ENCODE measurements at places on chromosomes 1 and 21.

DNA sequence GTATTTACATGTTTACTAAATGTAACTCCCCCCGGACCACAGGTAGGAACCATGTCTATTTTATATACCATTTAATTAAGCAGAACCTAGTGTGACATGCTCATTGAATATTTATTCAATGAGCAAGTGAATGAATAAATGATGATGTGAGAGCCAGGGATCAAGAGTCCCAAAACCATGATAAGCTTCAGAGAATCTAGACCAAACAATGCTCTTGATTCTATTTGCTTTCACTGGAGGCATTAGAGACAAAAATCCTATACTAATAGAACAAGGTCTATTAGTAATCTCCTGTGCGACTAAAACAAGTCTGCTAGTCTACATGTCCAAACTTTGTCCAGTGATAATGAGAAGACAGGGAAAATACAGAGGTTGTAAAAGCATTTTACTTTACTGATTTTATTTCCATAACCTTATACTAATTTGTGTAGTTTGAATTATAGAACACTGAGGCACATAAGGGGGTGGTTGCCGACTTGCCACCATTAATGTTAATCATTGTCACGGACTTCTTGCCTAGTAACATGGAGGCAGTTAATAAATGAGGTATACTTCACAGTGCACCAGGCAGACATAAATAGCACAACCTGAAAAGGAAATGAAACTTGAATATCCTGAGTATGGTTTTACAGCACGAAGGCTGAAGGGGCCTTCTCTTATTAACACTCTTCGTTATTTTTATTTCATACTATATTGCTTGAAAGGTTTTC is 69.8 kb downstream of the TBX15 start:
- DNase-seq, result no peak

DNA sequence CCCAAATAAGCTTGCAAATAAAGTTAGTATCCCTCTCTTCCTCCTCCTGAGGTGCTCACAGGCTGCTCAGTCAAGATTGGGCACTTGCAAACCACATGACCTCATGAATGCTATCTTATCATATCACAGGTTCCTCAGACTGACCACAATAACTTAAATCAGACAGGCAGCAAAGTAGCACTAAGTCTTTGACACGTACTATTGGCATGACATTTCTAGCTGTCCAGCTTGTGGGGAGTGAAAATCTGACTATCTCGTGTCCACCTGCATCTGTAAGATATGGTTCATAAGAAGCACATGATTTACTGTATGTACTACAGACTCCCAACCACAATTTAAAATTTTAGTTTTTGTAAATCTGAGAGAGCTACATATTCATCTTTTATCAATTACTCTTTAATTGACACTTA is 58.0 kb upstream of the GFI1 start:
- no peak for DNase-seq

- no peak for DNase-seq
Observed at GRCh38 chr21:45845063-45845769, 136.4 kb upstream of the COL6A1 start.

DNA sequence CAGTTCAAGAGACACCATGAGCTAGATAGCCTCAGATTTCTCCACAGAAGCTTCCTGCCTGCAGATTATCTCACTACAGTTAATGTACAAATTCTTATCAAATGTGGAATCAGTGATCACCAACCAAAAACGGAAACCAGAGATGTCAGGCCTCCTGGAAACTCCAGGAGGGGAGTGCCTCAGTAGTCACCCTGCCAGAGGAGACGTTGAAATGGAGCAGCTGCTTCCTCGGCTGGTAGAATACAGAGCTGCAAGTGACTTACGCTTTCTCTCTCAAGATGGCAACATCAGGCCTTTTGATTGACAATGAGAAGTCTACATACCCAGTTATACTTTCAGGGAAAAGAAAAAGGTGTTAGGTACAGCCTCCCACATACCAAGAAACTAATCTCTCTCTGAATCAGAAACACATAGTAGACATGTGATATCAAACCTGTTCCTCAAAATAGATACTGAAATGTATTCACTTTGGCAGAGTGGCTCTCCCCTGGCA is 52.2 kb downstream of the ACP6 start:
- DNase-seq, result no peak

GRCh38 chr1:204728045-204728444 is 42.5 kb upstream of the LRRN2 start:
- no peak for DNase-seq

GRCh38 chr21:17610911-17611310 is 1.8 kb downstream of the BTG3 start:
- no peak for DNase-seq

DNA sequence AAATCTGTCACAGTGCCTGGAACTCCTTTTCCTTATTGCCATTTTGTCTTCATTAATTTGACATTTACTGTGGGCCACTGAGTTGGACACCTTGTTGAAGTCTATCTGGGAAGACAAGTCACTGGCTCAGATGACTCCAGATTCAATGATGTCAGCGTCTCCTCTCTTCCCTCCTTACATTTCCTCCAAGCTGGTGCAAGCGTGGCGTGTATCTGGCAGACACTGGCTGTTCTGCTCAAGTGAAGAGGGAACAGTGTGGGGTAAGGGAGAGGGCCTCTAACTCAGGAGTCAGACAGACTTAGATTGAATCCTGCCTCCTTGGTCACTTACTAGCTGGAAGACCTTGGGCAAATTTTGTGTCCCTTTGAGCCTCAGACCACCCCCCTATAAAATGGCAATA is 8.7 kb upstream of the ZNF691 start:
- no peak for DNase-seq

DNA sequence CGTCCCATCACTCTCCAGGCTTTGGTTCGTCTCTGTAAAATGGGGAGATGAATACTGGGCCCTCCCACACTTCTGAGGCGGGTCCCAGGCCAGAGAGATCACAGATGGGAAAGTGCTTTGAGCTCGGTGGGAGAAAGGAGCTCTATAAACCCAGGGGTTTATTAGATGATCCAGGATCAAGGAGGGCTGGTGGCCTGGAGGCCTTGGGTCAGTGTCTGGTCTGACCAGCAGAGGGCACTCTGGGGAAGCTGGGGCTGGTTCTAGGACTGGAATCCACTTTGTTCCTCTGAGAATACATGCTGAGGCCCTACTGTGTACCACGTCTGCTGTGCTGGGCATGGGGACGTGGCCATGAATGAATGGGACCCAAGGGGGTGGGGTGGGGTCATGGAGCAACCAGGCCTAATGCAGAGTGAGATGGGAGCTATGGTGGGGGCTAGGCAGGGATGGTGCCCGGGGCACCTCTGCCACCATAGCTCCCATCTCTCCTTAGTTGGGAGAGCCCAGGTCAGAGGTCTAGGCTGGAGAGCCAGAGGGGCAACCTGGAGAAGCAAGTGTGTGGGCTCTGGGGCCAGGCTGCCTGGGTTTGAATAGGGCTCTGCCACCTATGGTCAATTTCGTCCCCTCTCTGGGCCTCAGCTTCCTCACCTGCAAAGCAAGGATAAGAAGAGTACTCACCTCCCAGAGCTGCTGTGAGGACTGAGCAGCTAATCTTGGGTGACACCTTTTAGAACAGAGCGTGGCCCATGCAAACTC is 9.0 kb upstream of the FAM131C start:
- DNase-seq, result no peak

- DNase-seq, result no peak
Observed at GRCh38 chr1:165501970-165502348, 41.8 kb upstream of the LRRC52 start.

- DNase-seq, result no peak
Observed at GRCh38 chr1:47351305-47351704, 17.7 kb downstream of the CMPK1 start.

DNA sequence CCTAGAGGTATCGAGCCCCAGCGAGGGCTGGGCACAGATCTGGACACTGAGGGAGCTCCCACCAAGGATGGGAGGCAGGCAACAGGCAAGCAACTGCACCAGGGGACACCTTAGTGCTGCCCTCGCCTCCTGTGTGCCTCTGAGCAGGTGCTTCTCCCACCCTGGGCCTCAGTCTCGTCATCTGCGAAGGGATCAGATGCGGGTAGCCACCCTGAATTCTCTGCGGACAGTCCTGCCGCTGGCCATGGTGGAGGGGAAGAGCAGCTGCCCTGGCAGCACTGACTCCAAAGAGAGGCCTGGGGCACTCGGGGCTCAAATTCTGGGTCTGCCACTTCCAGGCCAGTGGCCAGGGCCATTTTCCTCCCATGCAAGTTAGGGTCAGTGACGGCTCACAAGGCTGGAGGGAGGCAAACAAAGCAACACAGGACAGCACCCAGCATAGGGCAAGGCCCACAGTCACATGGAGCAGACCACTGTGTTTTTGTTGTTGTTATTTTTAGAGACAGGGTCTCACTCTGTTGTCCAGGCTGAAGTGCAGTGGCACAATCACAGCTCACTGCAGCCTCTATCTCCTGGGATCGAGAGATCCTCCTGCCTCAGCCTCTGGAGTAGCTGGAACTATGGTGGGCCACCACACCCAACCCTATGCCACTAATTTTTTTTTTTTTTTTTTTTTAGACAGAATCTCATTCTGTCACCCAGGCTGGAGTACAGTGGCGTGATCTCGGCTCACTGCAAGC is 7.1 kb upstream of the SDC3 start:
- DNase-seq, result no peak

DNA sequence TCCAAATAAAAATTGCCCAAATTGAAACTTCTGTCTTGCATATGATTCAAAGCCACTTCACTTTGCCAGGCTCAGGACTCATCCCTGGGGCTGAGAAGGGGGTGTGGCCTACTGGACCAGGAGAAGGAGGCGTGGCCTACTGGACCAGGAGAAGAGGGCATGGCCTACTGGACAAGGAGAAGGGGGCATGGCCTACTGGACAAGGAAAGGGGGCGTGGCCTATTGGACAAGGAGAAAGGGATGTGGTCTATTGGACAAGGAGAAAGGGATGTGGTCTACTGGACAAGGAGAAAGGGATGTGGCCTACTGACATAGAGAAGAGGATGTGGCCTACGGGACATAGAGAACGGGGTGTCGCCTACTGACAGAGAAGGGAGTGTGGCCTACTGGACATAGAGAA is 405.3 kb downstream of the RRAGC start:
- no peak for DNase-seq

DNA sequence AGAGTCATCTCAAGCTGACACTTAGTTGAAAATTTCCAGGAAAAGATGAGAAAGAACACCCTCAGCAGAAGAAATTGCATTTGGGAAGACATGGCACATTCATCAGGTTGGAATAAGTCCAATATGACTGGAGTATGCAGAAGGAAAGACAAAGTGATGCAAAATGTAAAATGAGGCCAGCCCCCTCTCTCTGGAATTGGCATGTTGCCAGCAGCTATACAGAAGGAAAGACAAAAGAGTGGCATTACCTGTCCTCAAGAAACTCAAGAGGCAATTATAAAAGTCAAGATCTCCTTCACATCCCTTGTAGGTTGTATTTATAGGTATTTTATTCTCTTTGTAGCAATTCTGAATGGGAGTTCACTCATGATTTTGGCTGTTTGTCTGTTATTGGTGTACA is 426.3 kb downstream of the AGBL4 start:
- DNase-seq, result no peak

Data from H54 (cell line).